ENCODE measurements at places on chromosomes 6 and 20. TPM values are rescaled to one million over a fixed set of nuclear protein-coding genes. Genes with fewer than 3 reads are reported as not detected.

DNA sequence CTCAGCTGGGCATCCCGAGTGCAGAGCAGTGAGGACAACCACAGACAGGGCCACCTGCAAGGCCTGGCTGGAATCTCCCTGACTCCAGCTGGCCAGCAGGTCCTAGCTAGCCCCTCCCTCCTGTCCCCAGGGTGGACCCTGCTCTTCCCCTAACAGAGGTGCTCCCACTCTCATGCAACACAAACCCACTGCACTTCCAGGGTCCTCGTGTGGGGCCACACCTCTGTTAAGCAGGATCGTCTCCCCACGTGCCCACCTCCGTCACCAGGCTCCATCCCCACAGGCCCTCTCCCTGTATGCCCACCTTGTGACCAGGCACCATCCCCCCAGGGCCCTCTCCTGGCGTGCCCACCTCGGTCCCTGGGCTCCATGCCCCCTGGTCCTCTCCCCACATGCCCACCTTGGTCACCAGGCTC lies 17.3 kb downstream of the TAF4 start:
- no peak for DNase-seq

- no peak for DNase-seq
Observed at GRCh38 chr20:23212011-23212410, 125.9 kb upstream of the CD93 start.

- no peak for DNase-seq
Observed at GRCh38 chr20:42267793-42268384, 649.7 kb upstream of the CHD6 start.

DNA sequence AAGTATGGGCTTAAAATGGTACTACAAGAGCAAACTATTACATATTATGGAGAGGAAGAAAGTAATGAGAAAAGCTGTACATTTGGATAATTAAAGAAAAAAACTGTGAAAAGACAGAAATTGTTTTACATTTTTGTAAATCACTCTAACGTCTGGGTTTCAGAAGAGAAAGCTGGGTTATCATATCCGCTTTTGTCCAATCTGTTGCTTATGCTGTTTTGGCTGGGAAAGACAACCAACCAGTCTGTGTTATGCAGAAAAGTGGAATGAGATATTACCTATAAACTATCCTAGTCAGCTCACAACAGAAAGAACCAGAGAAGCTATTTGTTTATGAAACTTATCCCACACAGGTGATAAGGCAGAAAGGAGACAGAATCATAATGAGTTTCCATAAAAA lies 32.4 kb downstream of the REV3L start:
- no peak for DNase-seq

GRCh38 chr6:115932481-115932880 lies 128.2 kb downstream of the FRK start:
- no peak for DNase-seq

DNA sequence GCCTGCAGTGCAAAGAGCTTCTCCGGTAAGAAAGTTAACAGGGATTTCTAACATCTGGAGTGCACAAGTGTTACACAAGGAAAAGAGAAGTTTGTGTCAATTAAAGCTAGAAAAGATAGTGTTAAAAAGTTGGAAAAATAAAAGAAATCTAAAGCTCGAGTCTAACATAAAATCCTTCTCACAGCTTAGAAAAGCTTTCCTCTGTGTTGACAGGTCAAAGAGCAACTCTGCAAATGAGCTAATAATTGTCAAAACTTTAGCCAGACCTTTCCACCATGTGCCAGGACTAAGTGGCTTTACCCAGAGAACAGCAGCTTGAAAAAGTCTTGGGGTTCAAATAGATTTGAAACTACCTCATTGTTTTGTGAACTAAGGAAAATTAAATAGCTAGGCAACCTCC lies 14.8 kb downstream of the PTPRK start:
- no peak for DNase-seq

DNA sequence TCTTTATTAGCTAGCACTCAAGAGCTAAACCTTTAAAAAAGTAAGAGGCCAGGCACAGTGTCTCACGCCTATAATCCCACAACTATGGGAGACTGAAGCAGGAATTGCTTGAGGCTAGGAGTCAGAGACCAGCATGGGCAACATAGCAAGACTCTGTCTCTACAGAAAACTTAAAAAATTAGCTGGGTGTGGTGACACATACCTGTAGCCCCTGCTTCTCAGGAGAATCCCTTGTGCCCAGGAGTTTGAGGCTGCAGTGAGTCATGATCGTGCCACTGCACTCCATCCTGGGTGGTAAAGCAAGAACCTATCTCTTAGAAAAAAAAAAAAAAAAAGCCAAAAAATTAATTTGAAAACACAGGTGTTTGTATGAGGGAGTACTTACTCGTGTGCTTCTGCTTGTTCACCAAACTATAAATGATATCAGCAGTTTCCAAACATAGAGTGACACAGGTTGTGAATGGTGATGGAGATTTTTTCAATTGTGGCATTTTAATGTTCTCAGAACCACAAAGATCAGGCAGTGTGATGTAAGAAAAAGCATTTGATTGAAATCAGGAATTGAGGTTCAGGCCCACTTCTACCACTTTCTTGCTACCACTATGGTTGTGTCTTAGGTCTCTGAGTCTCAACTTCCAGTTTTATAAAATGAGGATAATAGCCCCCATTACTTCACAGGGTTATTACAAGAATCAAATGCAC lies 104.9 kb downstream of the FOXO3 start:
- DNase-seq: no peak

DNA sequence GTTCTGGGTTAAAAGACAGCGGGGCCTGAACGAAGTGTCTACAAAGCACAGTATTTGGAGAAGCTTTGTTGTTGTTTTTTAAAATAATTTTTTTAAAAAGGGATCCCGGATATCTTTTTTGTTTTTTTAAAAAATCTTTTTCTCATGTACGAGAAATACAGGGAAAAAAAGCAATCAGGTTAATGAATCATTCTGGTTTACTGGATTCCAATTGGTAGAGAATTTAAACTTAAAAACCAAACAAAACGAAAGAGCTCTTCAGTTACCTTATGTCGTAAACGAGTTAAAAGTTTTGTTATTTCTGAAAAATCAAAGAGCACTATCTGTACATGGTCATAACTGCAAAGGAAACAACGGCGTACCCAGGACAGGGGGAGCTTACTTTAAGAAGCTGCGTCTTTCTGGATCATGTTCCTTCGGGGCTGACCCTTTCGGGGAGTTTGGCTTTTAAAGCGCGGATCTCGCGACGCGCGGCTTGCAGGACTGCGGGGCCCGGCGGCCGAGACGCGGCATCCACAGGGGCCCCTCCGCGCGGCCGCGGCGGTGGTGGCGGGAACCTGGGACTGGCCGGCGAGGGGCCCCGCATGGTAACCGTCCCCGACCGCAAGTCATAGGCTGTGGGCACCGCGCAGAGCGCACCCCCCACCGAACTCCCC lies 927 bp downstream of the IL20RA start:
- DNase-seq: no peak

PBOV1 gene
- polyA plus RNA-seq: not detected

EDN3 gene
- not detected for polyA plus RNA-seq

Data from naive thymus-derived CD4-positive, alpha-beta T cell (primary cell).